ENCODE measurements at places on chromosomes 1 and 21.

DNA sequence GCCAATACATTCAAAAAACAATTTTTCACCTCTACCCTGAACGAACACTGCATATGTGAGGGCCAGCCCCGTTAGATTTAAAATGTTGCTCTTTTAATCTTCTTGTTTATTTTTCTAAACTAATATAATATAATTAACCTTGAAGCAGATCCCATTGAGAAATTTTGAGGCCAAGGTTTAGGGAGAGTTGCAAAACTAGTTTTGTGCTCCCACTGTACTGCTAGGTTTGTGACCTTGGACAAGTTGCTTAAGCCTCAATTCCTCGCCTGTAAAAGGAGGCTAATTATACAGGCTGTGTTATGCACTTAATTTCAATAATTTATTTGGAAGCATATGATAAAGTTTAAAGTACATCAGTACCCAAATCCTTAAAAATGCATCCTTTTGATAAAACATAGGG lies 3.7 kb downstream of the IL23R start:
- no peak for DNase-seq

DNA sequence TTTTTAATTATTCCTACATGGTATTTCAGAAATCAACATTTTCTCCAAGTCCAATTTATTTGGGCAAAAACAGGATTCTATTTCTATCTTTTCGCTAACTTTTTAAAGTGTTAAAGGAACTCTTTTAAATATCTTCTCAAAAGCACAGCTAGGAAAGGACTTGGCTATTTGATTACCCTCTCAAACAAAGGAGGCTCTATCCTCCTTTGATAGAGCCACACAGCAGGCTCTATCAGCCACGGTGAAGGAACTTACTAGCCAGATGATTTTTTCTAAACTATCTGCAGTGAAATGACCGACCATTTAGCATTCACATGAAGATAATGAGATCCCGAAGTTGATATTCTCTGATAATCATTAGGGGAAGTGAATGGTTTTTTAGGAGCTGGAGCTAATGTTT lies 9.1 kb downstream of the ANGPTL7 start:
- no peak for DNase-seq

- DNase-seq, result no peak
Observed at GRCh38 chr1:59310549-59311250, 13.8 kb downstream of the FGGY start.

GRCh38 chr1:160078512-160079195 lies 2.7 kb upstream of the KCNJ9 start:
- DNase-seq, result peak; percentile 45

- peak; percentile 89 for DNase-seq
Observed at GRCh38 chr1:85289207-85289847, 12.9 kb upstream of the BCL10 start.

- peak; percentile 72 for DNase-seq
Observed at GRCh38 chr1:220879509-220880361, 492 bp downstream of the HLX start.

GRCh38 chr1:184465489-184466146 lies 78.8 kb downstream of the C1orf21 start:
- DNase-seq, result no peak

GRCh38 chr21:46424039-46424591 lies 34.6 kb upstream of the DIP2A start:
- no peak for DNase-seq

- peak; percentile 26 for DNase-seq
Observed at GRCh38 chr21:45109831-45110492, 35.6 kb downstream of the ADARB1 start.

- DNase-seq, result no peak
Observed at GRCh38 chr21:25513810-25514209, 93.5 kb downstream of the MRPL39 start.

DNA sequence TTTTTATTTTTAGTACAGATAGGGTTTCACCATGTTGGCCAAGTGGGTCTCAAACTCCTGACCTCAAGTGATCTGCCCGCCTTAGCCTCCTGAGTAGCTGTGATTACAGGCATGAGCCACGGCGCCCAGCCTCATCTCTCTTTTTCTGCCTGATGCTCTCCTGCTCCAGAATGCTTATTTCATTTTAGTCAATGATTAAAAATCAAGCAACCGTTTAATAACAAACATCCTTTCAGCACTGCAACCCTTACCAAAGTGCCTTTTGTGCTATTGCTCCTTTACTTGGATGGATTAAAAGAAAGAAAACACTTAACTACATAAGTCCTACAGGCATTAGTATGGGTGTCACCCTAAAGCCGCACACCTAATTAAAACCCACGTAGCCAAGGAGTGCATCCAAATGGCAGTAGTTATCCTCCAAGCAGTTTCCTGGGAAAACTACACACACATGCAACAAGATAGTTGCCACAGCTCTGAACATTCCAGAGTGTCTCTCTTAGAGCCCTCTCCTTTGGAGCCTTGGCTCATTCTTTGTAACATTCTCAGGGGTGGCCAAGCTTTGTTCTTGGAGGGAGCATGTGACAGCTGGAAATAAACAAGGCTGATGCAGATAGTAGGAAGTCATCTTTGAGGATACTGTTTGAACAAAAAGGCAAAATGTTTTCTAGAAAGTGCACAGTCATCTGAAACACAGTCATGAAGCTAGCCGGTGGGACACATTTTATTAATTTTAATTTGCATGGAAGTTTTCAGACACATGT lies 51.2 kb downstream of the KCNJ15 start:
- DNase-seq, result no peak
